ENCODE measurements at places on chromosomes 1 and 21.

DNA sequence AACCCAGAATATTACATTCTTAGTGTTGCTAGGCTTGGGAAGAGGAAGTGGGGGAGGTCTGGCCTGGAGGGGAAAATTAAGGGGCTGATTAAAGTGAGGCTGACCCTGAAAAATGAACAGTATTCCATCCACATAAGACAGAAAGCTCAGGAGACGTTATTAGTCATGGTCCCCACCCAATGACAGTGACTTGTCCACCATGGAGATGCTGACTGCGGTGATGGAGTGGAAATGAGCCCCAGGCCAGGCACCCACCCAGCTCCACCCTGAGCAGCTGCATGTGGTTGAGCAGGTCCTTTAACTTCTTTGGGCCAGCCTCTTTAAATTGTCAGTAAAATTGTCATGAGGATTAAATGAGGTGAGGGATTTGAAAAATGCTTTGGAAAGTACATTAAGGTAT, 1.4 kb upstream of the SPRR4 start:
- H3K27me3 ChIP-seq: peaks cover 4% of the 10 kb centered on the region
- no peak overlapping the region for H3K4me3 ChIP-seq
- H3K4me1 ChIP-seq: no peaks in the 10 kb centered on the region
- H3K27ac ChIP-seq: no peak overlapping the region
- no peak for DNase-seq

GRCh38 chr1:170959385-170959784, 24.1 kb downstream of the MROH9 start:
- no peaks in the 10 kb centered on the region for H3K36me3 ChIP-seq
- no peak overlapping the region for H3K27ac ChIP-seq
- no peak for DNase-seq
- peaks cover 9% of the 10 kb centered on the region for H3K27me3 ChIP-seq
- no peaks in the 10 kb centered on the region for H3K4me1 ChIP-seq
- H3K4me3 ChIP-seq: no peak overlapping the region

GRCh38 chr1:110548381-110548780, 29.4 kb upstream of the KCNA10 start:
- H3K4me1 ChIP-seq: no peaks in the 10 kb centered on the region
- no peak for DNase-seq
- H3K36me3 ChIP-seq: peaks cover 3% of the 10 kb centered on the region
- peaks cover 6% of the 10 kb centered on the region for H3K27me3 ChIP-seq
- no peak overlapping the region for H3K27ac ChIP-seq

DNA sequence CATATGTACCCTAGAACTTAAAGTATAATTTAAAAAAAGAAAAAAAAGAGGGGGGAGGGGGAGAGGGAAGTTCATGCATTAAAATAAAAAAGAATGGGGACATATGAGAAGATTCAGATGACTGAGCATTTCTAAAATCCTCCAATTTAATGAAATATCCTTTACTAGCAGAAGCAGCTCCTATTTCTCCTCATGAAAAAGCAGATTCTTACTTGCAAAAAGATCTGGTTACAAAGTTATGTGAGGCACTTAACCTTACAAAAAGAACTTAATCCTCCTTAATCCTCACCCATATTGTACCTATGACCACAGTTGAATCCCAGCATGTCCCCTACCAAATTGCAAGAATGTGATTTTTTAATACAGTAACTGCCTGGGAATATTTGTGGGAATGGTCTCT, 298.5 kb downstream of the SRGAP2C start:
- H3K27ac ChIP-seq: no peak overlapping the region
- no peak overlapping the region for H3K4me3 ChIP-seq
- H3K4me1 ChIP-seq: no peaks in the 10 kb centered on the region
- no peaks in the 10 kb centered on the region for H3K36me3 ChIP-seq
- no peak for DNase-seq

DNA sequence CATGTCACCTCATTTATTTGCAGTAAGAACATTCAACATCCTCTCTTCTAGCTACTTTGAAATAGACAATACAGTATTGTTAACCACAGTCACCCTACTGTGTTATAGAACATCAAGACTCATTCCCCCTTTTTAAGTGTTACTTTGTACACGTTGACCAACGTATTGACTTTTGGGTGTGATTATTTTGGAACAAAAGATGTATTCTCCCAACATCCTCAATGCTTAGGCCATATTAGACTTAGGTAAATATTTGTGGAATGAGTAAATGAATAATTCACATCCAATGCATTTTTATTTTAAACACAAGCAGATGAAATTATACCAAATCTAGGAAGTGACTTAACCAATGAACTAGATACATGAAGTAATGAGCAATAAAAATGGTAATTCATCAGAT, 296.6 kb downstream of the CHRM3 start:
- no peaks in the 10 kb centered on the region for H3K4me1 ChIP-seq
- H3K4me3 ChIP-seq: no peak overlapping the region
- peaks cover 3% of the 10 kb centered on the region for H3K27me3 ChIP-seq
- DNase-seq: no peak

DNA sequence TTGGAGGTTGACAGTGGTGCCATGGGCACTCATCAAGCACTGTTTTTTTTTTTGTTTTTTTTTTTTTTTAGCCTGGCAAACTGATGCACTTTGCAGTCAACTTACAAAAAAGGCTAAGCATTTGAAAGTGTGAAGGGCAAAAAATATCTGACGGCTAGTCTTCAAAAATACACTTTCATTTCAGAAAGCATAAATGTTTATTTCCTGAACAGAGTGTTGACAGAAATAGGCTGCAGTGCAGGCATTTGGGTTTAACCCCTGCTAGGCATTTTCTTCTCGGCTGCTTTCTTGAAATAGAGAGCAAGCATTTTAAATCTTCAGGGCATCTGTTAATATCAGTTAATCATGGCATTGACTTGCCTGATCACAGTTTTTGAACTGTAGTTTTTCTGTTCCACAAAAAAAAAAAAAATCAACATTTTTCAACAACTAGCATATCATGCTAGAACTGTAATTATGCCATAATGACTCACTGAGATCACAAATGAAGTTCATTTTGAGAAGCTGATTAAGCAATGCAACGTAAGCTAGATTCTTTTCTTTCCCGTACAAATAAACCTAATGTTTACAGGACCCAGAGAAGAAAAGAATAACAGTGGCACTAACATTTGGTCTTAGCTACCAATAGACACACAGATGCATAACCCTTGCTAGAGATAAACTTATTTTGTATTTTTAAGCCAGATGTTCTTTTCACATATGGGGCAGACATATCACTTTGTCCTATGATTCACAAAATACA, 100.4 kb upstream of the USH2A start:
- H3K27ac ChIP-seq: no peak overlapping the region
- H3K4me1 ChIP-seq: no peaks in the 10 kb centered on the region
- DNase-seq: no peak
- no peaks in the 10 kb centered on the region for H3K36me3 ChIP-seq

GRCh38 chr1:114716304-114717170, at the start of gene NRAS:
Gene NRAS (minus strand): TSS chr1:114716771. CDS start chr1:114716160, 611 bp downstream.
- H3K4me3 ChIP-seq: peak within 1 kb of the TSS; percentile 95
- H3K4me1 ChIP-seq: peaks cover 37% of the 10 kb centered on the region

GRCh38 chr1:96510911-96511310, 210.7 kb upstream of the PTBP2 start:
- DNase-seq: no peak
- H3K4me1 ChIP-seq: no peaks in the 10 kb centered on the region
- no peaks in the 10 kb centered on the region for H3K36me3 ChIP-seq
- no peak overlapping the region for H3K27ac ChIP-seq
- H3K27me3 ChIP-seq: no peaks in the 10 kb centered on the region

- H3K4me1 ChIP-seq: peaks cover 4% of the 10 kb centered on the region
- H3K36me3 ChIP-seq: no peaks in the 10 kb centered on the region
- no peak overlapping the region for H3K27ac ChIP-seq
- no peak overlapping the region for H3K4me3 ChIP-seq
- peaks cover 8% of the 10 kb centered on the region for H3K27me3 ChIP-seq
Observed at GRCh38 chr1:100851726-100852125, 42.9 kb downstream of the EXTL2 start.

DNA sequence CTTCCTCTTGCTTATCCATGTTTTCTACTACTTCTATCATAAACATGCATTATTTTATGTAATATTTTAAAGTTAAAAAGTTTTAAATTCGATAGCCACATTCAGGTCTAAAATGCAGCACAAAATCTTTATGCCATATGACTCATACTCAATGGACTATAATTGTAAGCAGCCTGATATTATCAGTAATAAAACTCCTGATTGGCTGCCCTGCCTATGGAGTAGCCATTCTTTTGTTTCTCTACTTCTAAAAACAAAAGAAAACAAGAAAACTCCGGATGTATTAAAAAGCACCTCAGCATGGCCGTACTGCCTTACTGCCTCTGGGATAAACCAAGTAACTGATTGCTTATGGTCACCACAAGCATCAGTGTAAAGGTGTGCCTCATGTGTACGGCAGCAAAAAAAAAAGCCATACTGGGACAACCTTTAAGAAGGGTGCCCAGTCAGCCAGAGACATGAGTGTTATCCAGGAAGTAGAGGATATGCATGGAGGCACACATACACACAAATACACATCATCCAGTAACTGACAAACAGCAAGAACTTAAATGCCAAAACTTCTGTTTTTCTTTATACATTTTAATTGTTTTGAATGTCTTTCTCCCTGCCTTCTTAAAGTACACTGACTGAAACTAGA, 9.2 kb downstream of the SLC35D1 start:
- H3K4me1 ChIP-seq: peaks cover 5% of the 10 kb centered on the region
- peaks cover 68% of the 10 kb centered on the region for H3K36me3 ChIP-seq
- no peak overlapping the region for H3K4me3 ChIP-seq
- H3K27me3 ChIP-seq: no peaks in the 10 kb centered on the region

DNA sequence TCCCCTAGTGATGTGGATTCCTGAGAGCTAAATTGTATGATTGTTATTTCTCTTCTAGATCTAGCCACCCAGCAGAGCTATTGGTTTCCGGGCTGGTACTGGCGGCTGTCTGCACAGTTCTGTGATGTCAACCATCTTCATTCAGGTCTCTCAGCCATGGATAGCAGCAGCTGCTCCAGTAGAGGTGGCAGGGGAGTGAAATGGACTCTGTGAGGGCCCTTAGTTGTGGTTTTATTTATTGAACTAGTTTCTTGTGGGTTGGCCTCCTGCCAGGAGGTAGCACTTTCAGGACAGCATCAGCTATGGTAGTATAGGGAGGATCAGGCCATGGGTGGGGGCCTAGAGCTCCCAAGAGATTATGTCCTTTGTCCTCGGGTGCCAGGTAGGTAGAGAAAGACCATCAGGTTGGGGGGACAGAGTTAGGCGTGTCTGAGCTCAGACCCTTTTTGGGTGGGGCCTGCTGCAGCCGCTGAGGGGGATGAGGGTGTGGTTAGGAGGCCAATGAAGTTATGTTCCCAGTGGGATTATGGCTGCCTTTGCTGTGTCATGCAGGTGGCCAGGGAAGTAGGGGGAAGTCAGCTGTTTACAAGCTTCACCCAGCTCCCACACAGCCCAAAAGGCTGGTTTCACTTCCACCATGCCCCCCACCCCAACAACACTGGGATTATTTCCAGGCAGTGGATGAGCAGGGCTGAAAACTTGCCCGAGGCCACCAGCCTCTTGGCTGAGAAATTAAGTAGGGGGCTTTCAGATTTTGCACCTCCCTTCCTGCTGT, 55.1 kb upstream of the RGS4 start:
- no peaks in the 10 kb centered on the region for H3K36me3 ChIP-seq
- no peaks in the 10 kb centered on the region for H3K4me1 ChIP-seq
- H3K4me3 ChIP-seq: no peak overlapping the region
- H3K27me3 ChIP-seq: no peaks in the 10 kb centered on the region

DNA sequence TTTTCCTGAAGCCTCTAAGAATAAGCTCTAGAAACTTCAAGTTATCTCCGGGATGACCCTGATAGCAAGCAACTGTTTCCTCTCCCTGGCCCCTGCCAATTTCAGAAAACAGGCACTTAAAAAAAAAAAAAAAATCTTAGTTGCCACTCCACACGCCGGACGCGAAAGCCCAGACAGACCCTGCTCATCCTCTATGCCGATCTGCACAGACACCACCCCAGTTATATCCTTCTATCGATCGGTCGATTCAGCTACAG, 1.7 kb downstream of the ANP32E start:
- no peak overlapping the region for H3K4me3 ChIP-seq
- H3K27me3 ChIP-seq: peaks cover 8% of the 10 kb centered on the region
- peak overlapping the region; percentile 98 for H3K27ac ChIP-seq
- DNase-seq: no peak
- peaks cover 16% of the 10 kb centered on the region for H3K4me1 ChIP-seq

DNA sequence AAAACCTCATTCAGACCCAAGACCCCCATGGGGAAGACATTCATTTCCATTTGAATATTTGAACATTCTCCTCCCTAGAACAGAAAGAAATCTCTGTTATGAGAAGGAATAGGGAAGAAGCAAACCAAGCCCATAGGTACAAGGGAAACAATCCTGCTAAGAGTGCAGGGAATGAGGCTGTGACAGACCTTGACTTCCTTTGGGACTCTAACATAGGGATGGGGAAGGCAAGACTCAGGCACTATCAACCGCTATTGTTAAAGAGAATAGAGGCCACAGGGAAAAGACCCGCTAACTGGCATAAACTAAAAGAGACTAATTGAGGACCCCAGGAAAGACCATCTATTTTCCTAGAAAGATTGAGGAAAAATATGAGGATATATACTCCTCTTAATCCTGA, 117.8 kb upstream of the BRINP3 start:
- no peak overlapping the region for H3K27ac ChIP-seq
- DNase-seq: no peak

DNA sequence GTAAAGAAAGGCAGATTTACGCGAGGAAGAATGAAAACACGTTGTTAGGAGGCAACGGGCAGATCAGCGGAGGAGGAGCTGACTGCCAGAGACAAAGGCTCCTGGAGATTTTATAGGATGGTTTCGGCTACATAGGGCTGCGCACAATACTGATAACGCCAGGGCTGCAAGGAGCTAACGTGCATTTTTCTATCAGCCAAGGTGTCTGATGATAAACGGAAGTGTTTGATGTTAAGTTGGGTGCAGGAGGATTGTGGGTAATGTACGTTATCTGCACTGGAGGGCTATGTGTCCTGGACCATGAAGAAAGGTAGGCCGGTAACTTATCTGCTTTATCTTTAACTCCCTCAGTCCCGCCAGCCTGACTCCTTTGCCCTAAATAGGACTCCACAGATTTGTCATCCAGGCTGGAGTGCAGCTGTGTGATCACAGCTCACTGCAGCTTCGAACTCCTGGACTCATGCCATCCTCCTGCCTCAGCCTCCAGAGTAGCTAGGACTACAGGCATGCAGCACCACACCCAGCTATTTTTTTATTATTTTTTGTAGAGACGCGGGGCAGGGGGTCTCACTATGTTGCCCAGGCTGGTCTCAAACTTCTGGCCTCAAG, 29.6 kb downstream of the SETD4 start:
- H3K27ac ChIP-seq: no peak overlapping the region
- H3K4me1 ChIP-seq: peaks cover 7% of the 10 kb centered on the region
- H3K27me3 ChIP-seq: peaks cover 4% of the 10 kb centered on the region
- peaks cover 7% of the 10 kb centered on the region for H3K36me3 ChIP-seq
- no peak for DNase-seq

- H3K27me3 ChIP-seq: no peaks in the 10 kb centered on the region
- H3K4me1 ChIP-seq: peaks cover 7% of the 10 kb centered on the region
- H3K36me3 ChIP-seq: no peaks in the 10 kb centered on the region
- DNase-seq: peak; percentile 2
Observed at GRCh38 chr1:103106426-103107341, 1.6 kb downstream of the COL11A1 start.
